ENCODE measurements at places on chromosomes 2 and 18. TPM values are rescaled to one million over a fixed set of nuclear protein-coding genes. Genes with fewer than 3 reads are reported as not detected.

DNA sequence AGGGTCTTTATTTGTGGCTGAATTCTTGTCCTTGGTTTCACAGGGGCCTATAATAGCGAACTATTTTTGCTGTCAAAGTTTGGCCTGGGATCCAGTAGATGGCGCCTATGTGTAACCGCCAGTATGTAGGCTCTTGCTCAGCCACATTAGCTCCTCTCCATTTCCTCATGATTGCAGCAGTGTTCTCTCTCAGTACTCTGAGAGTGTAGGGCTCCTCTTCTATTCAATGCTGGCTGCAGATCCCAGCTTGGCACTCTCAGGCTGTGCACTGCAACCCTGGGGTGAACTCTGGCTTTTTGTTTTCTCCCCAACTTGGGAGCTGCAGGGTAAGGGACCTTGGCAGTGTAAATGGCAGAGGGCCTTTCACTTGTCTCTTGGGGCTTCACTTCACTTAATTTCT is 344.6 kb upstream of the CHAC2 start:
- DNase-seq = no peak

- DNase-seq = no peak
These were observed 113.0 kb upstream of the NEDD4L start for GRCh38 chr18:57931038-57931437.

DNA sequence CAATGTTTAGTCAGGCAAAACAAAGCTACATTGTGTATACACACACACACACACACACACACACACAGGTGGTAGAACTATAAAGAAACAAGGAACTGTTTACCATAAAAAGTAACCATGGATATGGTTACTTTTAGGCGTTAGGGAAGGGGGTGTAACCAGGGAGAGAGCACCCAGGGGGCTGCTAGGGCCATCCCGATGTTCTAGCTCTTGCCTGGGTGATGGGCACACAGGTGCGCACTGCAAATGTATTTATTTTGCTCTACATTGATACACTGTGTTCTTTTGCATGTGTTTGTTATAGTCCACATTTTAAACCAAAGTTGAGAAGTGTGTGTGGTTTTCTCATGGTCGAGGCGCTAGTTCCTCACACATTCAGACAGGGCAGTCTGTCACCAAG is 69.8 kb upstream of the MYCN start:
- no peak for DNase-seq

DNA sequence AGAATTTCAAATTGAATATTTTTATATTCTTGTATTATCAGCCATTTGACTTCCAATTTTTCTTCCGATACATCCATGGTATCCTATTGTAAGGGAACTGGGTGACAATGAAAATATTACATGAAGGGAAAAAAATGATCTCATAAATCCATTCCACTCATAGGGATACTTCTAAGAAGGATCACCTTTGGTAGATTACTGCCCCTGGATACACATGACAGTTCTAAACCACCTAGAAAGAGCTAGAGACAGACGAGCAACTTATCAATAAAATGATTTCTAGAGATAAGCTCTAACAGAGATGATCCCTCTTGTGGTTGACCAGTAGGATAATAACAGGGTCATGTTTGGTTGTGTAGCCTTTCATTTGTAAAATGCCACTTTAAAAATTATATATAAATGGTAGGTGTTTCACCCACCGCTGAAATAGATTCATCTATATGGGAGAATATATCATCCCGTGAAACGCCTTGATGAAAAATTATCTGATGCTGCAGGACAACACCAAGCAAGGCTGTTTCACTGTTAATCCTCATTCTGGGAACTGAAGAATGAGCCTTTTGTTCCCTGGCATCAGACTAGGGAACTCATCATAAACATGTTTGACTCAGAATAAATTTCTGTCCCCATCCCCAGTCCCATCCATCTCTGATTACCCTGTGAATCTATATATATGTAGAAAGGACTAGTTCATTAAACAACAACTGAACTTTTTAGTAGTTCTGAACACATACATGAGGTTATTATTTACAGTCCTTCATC is 180.0 kb downstream of the TCF4 start:
- DNase-seq = no peak

DNA sequence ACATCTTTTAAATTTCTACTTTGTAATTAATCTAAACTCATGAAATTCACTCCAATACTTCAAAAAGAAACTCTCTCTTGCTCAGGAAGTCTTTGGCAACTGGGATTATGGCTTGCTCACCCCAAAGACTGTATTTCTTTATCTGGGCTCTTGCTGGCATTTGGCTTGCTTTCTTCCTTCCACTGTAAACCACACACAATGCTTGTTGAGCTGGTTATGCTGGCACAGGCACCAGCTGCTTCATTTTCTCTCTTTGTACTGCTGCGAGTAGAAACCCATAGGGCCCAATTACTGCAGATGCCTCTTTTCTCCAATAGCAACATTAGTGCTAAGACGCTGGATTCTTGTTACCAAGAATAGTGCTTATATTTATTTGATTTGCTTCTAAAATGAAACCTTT is 51.4 kb downstream of the SLC38A11 start:
- no peak for DNase-seq

GRCh38 chr2:239462191-239462515 is 61.3 kb upstream of the HDAC4 start:
- DNase-seq = no peak

GRCh38 chr2:19845323-19845920 is 56.4 kb downstream of the TTC32 start:
- DNase-seq = no peak

GRCh38 chr2:236119003-236119402 is 49.2 kb downstream of the GBX2 start:
- no peak for DNase-seq

- DNase-seq = no peak
These were observed 155.7 kb downstream of the DLGAP1 start for GRCh38 chr18:4299395-4299794.

- no peak for DNase-seq
These were observed 202.8 kb downstream of the PIK3C3 start for GRCh38 chr18:42157878-42158277.

GRCh38 chr2:120632796-120633646 is 102.6 kb upstream of the GLI2 start:
- no peak for DNase-seq

DNA sequence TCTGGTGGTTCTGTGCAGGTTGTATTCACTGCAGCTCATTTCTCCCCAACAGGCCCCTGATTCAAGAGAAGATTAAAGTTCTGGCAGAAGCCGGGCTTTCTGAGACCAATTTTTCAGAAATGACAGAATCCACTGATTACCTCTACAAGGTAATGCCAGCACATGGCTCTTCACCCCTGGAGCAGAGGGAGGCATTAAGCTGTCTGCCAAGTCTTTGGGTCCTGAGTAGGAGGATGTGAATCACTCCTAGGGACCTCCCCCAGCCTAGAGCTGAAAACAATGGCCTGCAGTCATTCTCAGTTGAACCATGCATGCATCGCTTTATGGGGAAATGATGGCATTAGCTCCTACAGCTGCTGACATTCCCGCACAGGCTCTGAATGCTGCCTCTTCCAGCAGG is 20.5 kb upstream of the RPL37A start:
- DNase-seq = no peak

- DNase-seq = no peak
These were observed 176.8 kb downstream of the RTP5 start for GRCh38 chr2:242046206-242046826.

DNA sequence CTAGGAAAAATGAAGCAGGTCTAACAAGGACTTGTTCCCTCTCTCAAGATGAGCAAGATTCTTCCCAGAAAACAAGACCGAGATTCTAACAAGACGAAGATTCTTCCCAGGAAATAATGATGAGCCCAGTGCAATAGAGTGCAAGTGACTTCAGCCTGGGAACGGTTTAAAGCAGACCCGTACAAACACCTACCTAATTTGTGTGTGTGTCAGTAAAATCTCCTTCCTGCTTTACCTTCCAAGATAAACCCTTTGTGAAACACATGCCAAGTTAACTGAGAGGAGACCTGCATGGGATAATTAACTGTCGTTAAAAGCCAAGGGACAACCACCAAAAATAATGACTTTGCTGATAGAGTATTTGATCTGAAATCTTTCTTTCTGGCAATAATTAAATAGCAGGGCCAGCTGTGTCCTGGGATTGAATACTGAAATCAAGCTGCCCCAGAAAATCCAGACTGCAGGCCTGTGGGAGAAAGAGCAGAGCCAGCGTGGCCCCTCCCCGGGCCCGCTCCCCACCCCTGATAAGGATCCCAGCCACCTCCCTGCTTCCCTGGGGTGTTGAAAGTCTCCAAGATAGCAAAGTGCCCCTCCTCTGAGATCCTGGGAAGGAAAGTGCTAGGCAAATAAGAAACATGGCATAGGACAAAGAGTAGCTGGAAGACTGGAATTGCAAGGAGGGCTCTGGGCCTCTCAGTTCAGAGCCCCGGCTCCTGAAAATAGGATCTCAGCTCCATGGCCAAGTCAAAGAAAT is 145.5 kb downstream of the CYP26B1 start:
- no peak for DNase-seq

DNA sequence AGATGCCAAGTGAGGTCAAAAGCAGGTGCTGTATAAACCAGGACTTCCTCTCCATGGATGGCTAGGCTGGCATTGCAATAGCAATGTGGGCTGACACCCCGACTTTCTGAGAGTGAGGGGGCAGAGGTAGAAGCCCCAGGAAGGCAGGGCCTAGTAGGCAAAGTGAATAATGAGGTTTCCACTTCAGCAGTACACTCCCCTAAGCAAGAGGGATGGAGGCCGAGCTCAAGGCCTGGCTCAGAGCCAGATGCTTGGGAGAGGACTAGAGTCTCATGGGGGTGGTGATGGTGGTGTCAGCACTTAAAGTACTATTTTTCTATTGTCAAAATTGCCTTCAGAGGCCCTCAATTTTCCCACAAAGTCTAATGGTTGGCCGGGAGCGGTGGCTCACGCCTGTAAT is 41.6 kb upstream of the HK2 start:
- DNase-seq = no peak

- DNase-seq = no peak
These were observed 440.4 kb upstream of the NRXN1 start for GRCh38 chr2:51472300-51472699.

DNA sequence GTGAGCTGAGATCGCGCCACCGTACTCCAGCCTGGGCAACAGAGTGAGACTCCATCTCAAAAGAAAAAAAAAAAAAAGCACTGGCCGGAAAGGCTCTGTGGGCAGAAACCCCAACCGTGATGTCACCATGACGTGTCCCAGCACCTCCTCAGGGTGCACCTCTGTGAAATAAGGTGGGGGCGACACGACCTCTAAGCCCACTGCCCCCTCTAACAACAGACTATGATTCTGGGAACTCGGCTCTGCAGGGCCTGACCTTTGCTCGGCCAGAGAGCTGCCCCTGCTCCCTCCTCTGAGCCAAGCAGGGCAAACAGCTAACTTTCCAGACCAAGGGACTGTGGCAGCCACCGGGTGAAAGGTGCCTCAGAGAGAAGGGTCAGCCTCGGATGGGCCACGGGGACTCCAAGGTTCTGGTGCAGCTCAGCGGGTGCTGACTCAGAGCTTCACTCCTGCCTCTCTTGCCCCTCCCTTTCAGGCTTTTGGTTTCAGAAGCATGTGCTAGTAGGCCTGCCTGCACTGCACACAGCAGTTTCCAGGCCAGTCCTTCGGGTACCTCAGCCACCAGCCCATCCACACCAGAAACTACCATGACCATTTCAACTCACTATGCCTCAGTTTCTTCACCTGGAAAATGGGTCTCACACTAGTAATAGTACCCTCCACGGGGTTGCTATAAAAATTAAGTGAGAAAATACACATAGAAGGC is 8.0 kb downstream of the TMBIM1 start:
- no peak for DNase-seq

GRCh38 chr2:127049927-127050802 is 56.8 kb downstream of the BIN1 start:
- peak; percentile 71 for DNase-seq

- DNase-seq = no peak
These were observed 26.4 kb downstream of the CHMP1B start for GRCh38 chr18:11877497-11878135.

Gene PTPRN
- total RNA-seq = 0.38 TPM

Gene CCDC141
- total RNA-seq = 1.2 TPM

Gene CD8A
- 0.38 TPM for total RNA-seq

Gene COLEC11
- 10.1 TPM for total RNA-seq

Gene MERTK
- total RNA-seq = 27.3 TPM

Gene DSG1
- 0.09 TPM for total RNA-seq

Gene COBLL1
- total RNA-seq = 110 TPM

Gene ABCG8
- not detected for total RNA-seq

Gene PASK
- 26.1 TPM for total RNA-seq

Gene ANKRD30B
- total RNA-seq = not detected

Gene IL1R1
- 13.3 TPM for total RNA-seq

Gene AKAIN1
- total RNA-seq = not detected

Gene FBXO41
- total RNA-seq = 8.1 TPM

All from mesothelial cell of epicardium (in vitro differentiated cells).